ENCODE measurements at places on chromosomes 7 and 10.

GRCh38 chr7:122715183-122715582 lies 12.5 kb upstream of the RNF148 start:
- no peak for DNase-seq

- no peak for DNase-seq
Measured at GRCh38 chr10:122232769-122233168, 38.3 kb upstream of the BTBD16 start.

DNA sequence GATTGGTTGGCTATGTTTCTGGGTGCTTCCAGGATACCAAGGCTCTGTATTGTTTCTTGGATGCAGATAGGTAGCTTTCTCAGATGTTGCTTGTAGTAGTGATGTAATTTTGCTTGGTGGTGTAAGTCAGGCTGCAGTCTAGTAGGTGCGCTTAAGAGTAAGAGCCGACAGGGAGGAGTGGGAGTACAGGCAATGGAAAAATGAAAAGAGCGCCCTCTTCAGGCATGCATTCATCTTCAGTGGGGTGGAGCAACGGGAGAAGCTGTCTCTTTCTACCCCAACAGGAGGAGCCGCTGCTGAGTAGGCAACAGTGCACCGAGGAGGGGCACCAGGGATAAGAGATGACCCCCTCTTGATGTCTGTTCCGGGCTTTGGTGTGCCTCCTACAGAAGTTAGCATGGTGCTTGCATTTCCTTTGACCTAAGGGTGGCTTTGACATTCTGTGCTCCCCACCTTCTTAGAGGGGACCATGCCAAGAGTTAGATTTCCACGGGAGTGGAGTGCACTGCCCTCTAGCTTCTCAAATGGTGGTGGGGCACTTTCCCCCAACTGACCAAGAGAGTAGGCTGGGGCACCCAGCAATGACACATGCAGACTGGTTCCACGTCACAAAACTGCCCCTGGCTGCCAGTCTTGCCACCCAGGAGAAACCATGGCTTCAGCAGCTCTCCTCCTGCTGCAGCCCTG lies 56.1 kb downstream of the ZNF783 start:
- DNase-seq, result no peak

DNA sequence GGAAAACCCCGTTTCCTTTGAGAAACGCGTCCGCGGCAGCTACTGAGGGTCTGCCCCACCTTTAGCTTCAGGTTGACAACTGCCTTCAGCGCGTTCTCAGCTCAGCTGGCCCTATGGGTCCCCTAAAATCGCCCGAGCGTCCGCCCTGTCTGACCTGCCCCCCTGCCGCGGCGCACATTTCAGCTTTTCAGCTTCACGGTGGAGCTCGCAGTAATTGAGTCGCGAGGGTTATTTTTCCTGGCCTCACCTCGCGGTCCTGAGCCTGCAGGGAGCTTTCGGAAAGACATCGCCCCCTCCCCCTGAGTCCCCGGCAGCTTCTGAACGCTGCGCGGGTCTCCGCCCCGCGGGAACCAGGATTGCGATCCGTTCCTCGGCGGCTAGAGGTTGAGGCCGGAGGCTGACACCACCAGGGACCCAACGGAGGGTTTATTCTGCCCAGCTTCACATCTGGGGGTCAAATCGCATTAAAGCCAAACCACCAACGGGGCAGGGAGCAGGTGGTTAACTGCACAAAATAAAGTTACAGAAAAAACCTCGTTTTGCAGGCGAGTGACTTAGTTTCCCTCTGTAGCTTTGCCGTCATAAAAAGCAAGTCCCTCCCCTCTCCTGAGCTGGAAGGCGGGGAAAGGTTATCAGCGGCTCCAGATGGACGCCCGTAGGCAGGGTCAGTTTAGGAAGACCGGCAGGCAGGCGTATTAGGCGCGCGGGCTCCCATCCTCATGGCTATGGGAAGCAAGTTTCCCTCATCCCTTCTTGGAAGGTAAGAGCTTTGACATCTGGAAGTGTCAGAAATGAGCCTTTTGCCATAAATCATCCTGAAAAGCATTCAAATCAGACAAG lies 11.0 kb downstream of the TWIST1 start:
- no peak for DNase-seq

- DNase-seq, result no peak
Measured at GRCh38 chr10:103853428-103854264, 1.7 kb downstream of the SH3PXD2A start.

DNA sequence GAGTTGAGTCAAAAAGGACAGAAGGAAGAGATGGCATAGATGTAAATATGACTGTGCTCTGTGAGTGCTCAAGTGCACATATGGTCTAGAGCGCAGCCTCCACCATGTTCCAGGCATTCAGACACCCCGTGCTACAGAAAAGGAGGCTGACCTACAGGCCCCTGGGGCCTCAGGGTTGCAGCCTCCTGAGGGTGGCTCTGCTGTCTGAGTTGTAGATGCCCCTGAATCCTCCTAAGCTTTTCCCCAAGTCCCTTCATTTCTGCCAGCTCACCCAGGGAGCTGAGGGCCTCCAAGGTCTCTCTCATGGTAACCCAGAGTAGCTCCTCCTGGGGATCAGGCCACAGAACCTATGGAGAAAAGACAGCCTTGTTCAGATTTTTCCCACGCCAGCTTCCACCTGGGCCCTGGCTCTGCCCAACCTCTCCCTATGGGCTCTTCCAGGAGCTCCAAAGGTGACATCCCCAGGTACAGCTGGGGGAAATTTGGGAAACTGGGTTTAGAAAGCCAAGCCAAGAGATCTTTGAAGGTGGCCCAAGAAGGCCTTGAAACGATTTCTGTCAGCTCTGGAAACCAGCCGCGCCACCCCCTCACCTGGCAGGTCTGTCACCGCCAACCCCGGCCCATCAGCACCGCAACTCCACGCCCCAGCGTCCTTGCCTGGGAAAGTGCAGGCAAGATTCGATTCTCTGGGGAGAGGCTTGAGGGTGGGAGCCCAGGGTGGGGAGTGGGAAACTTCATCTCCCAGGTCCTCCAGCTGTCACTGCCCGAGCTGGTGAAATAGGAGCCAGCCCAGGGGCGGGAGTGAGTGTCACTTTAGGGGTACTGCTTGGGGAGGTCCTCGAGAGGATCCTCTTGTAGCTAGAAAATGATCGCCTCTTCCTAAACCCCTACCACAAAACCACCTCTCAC lies 2.4 kb downstream of the ZNF467 start:
- DNase-seq, result no peak

Measured in GM04504 (cell line).